ENCODE measurements at places on chromosomes 4 and X.

DNA sequence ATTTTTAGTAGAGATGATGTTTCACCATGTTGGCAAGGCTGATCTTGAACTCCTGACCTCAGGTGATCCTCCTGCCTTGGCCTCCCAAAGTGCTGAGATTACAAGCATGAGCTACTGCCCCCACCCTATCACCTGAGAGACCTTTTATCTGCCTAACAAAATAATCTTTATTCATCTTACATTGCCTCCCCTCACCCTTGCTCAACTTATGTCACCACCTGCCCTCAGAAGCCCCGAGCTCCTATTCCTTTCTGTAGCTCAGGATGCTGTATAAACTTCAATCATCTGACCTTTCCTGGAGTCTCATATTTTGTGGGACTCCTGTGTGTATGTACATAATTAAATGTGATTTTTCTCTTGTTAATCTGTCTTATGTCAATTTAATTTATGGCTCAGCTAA, 29.7 kb upstream of the ENPP6 start:
- DNase-seq = no peak

DNA sequence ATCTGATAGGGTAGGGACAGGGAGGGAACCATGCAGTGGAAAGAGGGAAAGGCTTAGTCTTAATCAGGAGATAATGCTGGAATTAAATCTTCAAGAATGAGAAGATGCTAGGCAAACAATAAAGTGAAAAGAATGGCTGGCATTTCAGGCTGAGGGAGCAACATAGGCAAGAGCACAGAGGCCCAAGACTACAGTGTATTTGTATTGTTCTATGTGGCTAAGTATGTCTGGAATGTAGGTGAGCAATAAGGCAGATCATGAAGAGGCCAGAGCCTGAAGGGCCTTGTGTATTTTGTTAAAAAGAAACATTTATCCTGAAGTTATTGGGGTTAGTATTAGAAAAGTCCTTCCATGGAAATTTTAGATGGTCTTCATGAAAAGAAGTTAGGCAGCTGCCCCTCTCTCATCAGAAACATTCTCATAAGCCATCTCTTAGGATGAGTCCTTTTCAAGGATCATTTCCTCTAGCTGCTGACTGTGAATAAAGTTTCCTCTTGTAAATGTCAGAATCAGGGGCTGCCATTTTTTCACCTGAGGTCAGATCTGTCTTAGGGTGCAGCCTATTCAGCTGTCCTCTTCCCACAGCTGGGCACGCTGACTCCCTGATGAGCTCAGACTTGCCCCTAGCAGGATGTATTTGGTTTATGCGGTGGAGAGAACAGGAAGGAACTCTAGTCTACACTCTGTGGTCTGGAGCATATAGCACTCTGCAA, 46.3 kb downstream of the ATP10D start:
- DNase-seq = peak; percentile 17

GRCh38 chrX:123675154-123675553, 57.7 kb downstream of the THOC2 start:
- no peak for DNase-seq

- no peak for DNase-seq
These were observed 96.7 kb downstream of the AREG start for GRCh38 chr4:74541667-74542066.

DNA sequence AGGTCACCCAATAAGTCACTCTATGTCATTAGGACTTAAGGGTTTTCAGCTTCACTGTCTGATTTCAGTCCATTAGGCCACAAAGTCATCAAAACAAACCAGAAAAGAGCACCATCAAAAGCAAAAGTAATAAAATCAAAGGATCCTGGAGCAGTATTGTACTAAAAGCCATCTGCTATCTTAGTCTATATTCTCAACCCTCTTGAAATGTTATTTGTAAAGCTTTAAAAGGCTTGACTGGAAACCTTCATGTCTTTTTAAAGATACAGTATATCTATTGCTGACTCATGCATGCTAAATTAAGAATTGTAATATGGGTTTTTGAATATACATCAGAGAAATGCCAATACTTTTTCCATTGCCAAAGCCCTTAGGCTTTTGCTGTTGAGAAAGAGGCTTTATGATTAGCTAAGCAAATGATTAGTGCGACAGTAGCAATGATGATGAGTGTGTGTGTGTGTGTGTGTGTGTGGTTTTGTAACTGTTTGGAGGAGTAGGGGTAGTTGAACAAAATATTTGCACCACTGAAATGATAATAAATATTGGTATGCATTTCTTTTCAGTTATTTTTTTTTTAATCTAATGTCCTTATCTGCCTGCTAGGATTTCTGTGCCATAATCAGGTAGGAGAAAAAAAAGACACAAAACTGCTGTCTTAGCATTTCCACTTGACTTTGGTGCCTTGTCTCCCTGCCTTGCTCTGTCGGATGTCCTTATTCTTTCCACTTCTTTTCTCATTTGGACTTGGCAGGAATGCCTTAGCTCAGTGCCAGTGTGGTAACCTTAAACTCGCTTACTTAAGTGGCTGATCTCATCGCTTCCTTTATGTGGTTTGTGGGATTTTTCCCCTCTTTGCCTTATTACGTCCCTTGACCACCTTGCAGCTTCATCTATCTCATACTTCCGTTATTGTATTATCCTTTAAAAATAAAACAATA, 119.7 kb downstream of the PCDH7 start:
- DNase-seq = no peak

DNA sequence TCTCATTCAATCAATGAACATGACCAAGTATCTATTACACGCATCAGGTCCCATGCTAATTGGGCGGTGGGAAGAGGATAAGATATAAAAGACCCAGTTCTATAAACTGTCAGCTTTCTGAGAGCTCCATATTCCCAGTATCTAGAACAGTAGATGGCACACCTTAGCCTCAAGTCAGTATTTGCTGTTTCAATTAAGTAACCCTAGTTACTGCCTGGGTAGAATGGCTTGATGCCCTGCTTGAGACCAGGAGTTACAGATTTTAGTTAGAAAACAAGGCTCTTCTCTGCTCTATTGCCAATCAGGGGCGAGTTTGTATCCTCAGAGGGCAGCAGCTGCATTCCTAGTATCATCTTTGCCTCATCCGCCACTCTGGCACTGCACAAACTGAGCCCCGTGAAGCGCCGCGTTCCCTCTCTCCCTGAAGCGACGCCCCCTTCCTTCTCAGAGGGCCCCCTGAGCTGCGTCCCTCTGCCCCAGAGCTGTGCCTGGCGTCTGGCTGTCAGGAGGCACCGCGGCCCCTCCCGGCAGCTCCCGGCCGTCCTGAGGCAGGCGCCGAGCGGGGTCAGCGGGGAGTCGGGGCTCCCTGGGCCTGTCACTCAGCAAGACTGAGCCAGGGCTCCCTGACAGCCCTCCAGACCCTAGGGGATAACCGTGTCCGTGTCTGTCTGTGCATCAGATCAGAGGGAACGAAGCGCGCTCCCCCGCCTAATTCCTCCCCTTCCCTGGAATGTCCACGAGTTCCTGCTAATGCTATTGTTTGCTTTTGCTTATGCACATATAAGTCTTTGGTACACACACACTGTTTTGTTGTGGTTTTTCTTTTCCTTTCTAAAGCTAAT, 212.4 kb upstream of the TTC29 start:
- DNase-seq = no peak

DNA sequence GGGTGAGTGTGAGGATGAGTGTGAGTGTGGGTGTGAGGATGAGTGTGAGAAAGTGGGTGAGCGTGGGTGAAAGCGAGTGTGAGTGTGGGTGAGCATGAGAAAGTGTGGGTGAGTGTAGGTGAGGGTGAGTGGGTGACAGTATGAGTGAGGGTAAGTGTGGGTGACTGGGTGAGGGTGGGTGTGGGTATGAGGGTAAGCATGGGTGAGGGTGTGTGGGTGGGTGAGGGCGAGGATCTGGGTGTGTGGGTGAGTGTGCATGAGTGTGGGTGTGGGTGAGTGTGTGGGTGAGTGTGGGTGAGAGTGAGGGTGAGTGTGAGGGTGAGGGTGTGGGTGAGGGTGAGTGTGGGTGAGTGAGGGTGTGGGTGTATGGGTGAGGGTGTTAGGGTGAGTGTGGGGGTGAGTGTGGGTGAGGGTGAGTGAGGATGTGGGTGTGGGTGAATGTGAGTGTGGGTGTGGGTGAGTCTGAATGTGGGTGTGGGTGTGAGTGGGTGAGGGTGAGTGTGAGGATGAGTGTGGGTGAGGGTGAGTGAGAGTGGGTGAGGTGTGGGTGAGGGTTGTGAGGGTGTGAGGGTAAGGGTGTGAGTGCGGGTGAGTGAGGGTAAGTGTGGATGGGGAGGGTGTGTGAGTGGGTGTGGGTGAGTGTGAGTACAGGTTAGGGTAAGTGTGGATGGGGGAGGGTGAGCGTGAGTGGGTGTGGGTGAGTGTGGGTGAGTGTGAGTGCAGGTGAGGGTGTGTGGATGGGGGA, 48.9 kb downstream of the ING2 start:
- DNase-seq = no peak

GRCh38 chr4:47155919-47156318, 124.6 kb downstream of the GABRB1 start:
- no peak for DNase-seq

GRCh38 chr4:70152088-70152487, 1.9 kb upstream of the PRR27 start:
- no peak for DNase-seq

DNA sequence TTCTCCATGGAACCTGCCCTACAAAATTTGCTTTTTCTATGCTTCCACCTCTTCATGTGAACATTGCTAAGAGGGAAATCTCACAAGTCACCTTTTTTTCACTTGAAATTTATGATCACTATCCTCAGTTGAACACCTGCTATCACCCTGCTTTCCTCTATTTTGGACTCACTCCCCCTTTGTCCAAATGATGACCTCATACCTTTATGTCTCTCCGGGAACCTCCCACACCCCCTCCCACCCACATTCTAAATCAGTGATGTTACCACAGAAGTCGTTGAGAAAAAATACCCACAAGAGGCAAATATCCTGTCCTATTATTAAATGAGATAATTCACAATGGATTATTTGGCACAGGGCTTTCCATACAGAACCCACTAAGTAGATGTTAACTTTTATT, 156.5 kb downstream of the RNF150 start:
- no peak for DNase-seq

DNA sequence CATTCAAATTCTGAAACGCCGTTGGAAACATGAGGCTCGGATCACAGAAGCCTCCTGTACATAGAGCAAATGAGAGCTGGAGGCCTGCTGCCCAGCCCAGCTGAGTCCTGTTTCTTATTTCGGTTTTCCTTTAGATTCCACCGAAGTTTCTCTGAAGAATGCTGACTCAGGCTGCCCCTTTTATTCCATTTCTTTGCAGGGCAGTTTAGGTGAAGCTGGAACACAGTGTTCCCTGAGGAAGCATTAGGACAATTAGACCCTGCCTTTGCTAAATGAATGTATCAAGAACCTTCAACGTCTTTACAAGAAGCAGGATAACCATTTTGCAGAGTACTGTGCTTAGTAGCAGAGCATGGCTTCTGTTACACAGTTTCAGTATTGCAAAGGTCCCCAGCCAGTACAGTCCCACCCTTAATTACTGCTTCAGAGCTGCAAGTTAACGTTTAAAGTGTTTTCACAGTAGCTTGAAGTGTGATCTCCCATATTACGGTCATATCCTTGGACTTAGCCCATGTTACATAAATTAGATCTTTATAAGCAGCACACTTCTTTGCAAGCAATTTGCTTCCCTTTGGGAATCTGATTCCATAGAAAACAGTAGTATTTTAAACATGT, 117.0 kb downstream of the TBL1X start:
- no peak for DNase-seq

GRCh38 chr4:159632031-159632430, 529.2 kb downstream of the RAPGEF2 start:
- no peak for DNase-seq

GRCh38 chrX:21382715-21383114, 8.5 kb downstream of the CNKSR2 start:
- DNase-seq = no peak

- DNase-seq = no peak
These were observed 70.0 kb downstream of the MGST2 start for GRCh38 chr4:139735381-139736273.

- DNase-seq = no peak
These were observed 154.1 kb upstream of the FAM241A start for GRCh38 chr4:111991163-111991562.

GRCh38 chr4:159719531-159719930, 616.7 kb downstream of the RAPGEF2 start:
- no peak for DNase-seq

GRCh38 chr4:16812041-16812440, 86.4 kb downstream of the LDB2 start:
- no peak for DNase-seq

- DNase-seq = no peak
These were observed 201.3 kb upstream of the CPEB2 start for GRCh38 chr4:14800977-14801376.

GRCh38 chr4:137283737-137284136, 248.6 kb downstream of the PCDH18 start:
- no peak for DNase-seq

DNA sequence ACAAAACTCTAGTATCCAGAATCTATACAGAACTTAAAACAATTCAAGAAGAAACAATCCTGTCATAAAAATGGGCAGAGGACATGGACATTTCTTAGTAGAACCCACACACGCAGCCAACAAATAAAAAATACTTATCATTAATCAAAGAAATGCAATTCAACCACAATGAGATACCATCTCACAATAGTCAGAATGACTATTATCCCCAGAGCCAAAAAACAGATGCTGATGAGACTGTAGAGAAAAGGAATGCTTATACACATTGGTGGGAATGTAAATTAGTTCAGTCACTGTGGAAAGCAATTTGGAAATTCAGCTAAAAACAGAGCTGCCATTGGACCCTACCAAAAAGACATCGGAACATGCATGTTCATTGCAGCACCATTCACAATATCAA, 37.9 kb downstream of the RAB40AL start:
- DNase-seq = no peak

DNA sequence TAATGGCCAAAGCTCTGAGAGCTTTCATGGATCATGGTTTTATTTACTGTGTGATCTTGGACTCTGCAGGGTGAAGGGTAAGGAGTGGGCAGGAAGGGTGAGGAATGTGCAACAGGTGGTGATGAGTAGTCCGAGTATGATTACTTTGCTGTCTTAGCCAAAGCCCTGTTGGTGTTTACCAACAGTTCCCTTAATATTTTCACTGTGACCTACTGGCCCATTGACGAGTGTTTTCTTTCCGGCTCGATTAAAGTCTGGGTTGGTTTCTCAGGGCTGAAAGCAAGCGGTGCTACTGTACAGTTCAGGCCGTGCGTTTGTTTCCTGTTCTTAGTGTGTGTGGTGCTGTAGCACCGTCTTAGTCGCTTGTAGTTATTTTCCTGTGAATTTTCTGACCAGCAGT, 2.6 kb downstream of the ARHGAP24 start:
- DNase-seq = no peak

- DNase-seq = no peak
These were observed 146.8 kb downstream of the PPP3CA start for GRCh38 chr4:101200561-101200960.
